ENCODE measurements at places on chromosomes 16 and 17.

DNA sequence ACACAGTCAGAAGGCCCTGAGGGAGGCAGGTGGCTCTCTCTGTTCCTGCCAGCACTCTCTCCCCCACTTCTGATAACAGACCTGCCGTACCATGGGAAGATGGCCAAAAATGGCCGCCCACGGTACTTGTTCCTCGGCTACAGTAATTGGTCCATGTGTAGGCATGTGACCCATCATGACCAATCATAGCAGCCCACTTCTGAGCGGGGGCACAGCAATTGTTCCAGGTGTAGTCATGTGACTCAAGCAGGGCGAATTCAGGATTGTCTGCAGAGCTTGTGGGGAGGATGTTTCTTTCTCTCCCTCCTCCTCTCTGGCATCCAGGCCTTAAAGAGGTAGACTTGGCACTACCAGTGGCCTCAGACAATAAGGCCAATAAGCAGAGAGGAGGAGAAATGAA lies 250.4 kb downstream of the MRTFB start:
- DNase-seq: no peak

DNA sequence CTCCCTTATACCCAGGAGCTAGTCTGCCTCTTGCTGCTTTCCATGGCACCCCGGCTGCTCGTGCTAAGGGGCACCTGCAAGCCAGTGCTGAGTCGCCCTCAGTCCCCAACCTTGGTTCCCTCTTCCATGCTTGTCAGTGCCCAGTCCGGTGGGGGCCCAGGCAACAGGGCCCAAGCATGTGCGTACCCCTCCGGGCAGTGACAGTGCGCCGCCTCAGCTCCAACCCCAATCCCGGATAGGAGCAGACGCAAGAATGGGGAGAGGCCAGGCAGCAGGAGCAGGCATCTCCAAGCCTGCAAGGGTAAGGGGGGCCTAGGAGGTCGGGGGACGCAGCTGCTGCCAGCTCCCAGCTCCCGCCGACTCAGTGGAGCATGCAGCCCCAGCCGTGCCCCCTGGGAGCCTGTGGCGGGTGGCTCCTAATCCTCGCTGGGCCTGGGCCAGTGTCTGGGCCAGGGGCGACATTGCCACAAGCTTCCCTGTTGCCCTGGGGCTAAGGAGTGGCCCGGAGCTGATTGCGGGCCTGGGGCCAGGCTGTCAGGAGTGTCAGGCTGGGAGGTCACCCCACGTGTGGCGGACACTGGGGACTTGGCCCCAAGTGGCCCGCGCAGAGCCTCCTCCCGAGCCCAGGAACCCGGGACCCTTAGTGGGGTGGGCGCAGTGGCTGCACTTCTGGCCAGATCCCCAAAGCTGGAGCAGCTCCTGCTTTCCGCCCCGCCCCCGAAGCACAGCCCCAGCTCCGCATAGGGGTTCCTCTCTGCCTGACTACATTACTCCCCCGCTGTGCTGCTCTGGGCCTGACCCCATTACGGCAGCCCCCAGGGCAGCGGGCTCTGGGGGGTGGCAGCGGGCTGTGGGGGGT lies 9.8 kb downstream of the CPD start:
- no peak for DNase-seq

- DNase-seq: no peak
These were observed 40.4 kb downstream of the UBE2G1 start for GRCh38 chr17:4326112-4326511.

- DNase-seq: no peak
These were observed 50.7 kb downstream of the GNA13 start for GRCh38 chr17:65005858-65006257.

- no peak for DNase-seq
These were observed 4.6 kb downstream of the TAOK1 start for GRCh38 chr17:29394761-29395160.

DNA sequence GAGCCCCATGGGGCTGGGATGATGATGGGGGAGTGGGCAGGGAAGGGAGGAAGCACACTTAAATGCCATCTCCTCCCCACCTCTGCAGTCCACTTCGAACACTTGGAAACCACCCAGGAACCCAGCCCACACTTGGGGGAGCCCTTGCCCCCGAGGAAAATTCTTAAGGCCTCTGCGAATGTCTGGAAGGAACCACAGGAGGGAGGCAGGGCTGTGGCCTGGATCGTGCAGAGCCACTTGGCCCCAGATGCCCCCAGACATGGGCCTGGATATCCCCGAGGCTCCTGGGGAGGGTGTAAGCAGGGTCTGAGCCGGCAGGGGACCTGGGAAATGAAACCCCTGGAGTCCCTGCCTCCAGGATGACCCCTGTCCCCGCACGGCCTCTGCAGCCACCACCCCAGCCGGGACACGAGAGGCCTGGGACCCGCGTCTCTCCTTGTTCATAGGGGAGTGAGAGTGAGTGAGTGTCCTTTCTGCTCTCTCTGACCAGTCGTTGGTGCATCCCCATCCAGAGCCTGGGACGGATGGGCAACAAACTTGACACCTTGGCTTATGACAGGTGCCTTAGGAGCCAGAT lies 11.8 kb upstream of the MTSS2 start:
- DNase-seq: no peak

DNA sequence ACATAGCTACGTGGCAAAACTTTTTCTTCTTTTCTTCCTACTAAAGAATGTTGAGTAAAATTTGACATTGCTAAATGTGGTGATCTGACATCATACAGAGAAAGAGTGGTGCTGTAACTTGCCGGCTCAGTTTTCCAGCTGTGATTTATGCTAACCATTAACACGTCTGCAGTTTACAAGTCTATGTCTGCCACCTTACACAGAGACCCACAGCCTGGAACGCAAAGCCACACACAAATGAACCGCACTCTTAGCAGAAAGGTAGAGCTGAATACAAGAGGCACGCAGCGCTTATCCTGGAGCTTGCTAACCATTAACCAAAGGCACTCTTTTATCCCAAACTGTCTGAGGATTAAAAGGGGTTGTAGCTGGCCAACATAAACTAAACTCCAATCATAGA lies 31.9 kb downstream of the CACNG1 start:
- no peak for DNase-seq

DNA sequence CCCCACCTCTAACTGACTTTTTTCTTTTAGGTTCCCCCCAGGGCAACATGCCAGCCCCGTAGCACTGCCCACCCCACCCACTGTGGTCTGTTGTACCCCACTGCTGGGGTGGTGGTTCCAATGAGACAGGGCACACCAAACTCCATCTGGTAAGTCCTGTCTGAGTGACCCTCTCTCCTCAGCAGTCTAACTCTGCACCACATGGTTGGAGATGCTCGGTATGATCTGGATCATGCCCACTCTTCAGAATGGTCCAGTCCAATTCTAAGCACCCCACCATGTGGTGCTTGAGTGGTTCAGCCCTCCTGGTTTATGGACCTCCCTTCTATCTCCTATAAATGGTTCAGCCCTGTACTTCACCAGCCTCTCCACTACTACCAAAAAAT lies 5.9 kb downstream of the KDM6B start:
- DNase-seq: no peak

DNA sequence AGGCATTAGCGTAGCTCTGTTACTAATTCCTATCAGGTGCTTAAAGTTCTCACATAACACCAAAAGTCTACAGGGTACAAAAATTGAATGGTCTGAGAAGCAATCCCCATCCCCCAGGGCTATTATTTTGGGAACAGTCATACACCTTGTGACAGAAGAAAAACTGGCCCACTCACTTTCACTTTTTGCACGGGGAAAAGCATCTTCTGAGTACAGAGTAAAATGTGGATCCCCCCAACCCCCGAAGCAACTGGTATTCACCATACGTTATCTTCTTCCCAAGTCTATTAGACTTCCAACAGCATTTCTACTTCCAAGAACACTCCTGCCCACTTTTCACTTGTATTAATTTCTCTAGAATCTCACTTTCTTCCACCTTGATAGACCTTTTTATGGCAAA lies 11.8 kb downstream of the GGA3 start:
- no peak for DNase-seq

GRCh38 chr17:48985436-48986245 lies 11.5 kb upstream of the IGF2BP1 start:
- DNase-seq: no peak

DNA sequence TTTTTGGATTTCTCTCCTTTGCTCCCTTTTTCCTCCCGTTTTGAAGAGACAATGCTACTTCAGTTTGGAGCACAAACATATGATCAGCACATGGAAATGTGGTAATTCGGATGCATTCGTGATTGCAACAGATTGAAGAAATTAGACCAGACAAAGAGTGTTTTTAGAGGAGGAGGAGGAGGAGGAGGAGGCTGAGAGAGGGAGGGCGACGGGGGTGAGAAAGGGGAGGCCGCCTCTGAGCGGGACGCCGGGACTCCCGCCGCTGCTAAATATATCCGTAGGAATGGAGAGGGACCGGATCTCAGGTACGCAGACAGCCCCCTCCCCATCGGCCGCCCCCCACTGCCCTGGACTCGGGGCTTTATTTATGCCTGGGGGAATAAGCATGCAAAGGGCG lies 179.3 kb downstream of the SEC14L1 start:
- DNase-seq: no peak

- DNase-seq: no peak
These were observed 20.8 kb downstream of the ATP6V0D1 start for GRCh38 chr16:67460168-67460567.

DNA sequence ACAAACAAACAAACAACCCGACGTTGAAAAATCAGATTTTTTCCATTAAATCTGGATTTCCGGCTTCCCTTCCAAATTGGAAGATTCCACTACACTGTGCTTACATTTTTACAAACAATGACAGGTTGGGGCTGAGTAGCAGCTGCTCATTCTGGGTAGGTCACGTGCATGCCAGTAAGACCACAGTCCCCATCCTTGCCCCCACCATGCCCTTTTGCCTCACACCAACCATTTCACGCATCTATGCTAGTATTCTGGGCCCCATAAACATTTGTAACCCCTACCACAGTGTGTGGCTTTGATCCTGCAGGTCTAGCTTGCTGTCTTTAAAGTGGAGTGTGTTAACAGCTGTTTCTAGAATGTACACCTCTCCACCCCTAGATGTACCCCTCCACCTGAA lies 366.1 kb downstream of the XYLT1 start:
- no peak for DNase-seq

- DNase-seq: no peak
These were observed 25.0 kb upstream of the TMEM97 start for GRCh38 chr17:28293994-28294393.

DNA sequence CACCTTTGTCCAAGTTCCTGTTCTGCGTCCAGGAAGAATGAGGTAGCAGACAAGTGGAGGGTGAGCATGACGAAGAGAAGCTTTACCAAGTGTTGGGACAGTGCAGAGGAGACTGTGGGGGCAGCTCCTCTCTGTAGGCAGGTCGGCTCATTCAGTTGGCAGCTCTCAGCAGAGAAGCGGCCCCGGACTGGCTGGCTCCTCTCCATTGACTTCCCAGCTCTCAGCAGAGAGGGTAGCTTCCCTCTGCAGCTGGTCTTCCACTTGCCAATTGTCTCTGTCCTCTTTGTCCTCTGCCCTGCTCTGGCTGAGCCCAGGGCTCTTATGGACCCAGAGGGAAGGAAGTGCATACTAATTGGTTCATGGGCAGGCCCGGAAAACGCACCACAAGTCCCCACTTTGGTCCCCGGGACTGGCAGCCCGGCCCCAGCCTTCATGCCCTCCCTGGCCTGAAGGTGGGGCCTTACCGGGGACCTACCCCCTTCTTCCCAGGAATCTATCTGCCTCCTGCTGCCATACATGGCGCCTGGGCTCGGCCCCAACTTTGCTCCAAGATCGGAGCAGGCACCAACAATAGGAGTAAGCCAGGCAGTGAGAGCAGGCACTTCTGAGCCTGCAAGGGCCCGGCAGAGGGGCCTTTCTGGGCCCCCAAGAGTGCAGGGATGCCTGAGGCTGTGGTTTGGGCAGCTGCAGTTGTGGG lies 10.1 kb downstream of the KCTD5 start:
- no peak for DNase-seq

DNA sequence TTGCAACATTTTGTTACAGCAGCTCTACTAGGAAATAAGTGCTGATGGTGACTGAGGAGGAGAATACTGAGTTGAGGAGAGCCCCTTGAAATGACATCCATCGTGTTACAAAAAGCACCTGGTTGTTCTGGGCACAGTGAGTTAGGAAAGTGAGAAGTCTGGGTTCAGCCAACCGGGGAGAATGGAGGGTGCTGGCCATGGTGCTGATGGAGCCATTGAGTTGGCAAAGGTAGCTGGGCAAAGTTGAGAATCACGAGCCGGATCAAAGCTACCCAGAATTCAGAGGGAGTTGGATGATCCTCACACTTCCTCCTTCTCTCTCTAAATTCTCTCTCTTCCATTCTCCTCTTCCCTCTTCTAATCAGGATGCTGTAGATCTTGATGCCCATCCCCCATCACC lies 35.0 kb upstream of the ASIC2 start:
- DNase-seq: no peak

DNA sequence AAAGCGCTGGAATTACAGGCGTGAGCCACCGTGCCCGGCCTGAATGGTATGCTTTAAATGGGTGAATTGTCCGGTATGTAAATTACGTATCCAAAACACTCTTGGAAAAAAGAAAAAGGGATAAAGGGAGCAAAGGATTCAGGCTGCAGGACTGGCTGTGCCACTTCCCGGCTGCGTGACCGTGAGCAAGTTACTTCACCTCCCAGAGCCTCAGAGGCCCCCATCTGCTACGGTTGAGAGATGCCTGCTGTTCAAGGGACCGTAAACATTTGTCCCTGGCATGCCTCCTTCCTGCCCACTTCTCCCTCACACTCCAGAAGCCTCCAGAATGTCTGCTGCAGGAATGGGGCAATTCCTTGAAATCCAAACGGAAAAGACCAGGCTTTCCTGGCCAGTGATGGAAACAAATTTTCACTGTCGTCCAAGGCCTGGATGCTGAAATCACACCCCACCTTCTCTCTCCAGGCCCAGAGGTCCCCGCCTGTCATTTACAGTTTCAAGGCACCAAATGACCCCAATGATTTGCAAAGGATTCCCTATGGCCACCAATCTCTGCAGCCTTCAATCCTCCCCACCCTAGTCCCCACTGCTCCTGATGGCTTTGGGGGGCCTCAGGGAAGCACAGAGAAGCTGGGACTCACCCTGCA lies 22.9 kb upstream of the LITAF start:
- no peak for DNase-seq

DNA sequence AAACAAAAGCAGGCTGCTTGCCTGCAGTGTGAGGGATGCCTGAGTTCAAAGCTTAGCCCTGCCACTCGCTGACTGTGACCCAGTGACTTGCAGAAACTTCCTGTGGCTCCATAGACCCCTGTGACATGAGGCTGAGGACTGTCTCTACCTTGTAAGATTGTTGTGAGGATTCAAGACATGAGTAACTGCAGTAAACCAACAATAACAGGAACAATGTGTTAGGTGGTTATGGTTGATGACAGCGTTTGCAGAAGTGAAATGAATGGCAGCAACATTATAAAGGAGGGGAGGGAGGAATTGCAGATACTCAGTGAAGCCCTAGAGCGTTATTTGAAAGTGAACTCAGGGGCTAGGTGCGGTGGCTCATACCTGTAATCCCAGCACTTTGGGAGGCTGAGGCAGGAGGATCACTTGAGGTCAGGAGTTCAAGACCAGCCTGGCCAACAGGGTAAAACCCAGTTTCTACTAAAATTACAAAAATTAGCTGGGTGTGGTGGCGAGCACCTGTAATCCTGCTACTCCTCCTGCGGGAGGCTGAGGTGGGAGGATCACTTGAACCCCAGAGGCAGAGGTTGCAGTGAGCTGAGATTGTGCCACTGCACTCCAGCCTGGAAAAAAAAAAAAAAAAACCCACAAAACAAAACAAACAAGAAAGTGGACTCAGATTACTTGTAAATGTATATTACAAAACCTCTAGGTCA lies 33.5 kb upstream of the EMP2 start:
- no peak for DNase-seq

GRCh38 chr16:28162326-28162877 lies 49.4 kb downstream of the XPO6 start:
- DNase-seq: no peak

All from NCI-H1048 (cell line).